ENCODE measurements at places on chromosomes 7 and 10. TPM values are rescaled to one million over a fixed set of nuclear protein-coding genes. Genes with fewer than 3 reads are reported as not detected.

Gene NUTM2D
- 4.4 TPM for total RNA-seq

Gene GIMAP5
- total RNA-seq = not detected

Gene EPDR1
- 0.39 TPM for total RNA-seq

Gene COL13A1
- not detected for total RNA-seq

Gene FAM131B
- 22.3 TPM for total RNA-seq

Gene TBRG4
- 116 TPM for total RNA-seq

Gene AP4M1
- total RNA-seq = 16.2 TPM

Gene ABCF2
- 50.8 TPM for total RNA-seq
